H9 (cell line): ENCODE measurements at places on chromosomes 7 and 10. TPM values are rescaled to one million over a fixed set of nuclear protein-coding genes. Genes with fewer than 3 reads are reported as not detected.

The GIMAP2 gene
- not detected in 2 replicates for total RNA-seq

The FAM171A1 gene
- 34.6 and 37.4 TPM in 2 replicates for total RNA-seq

The FAM13C gene
- total RNA-seq, result 0.31 and 0.39 TPM in 2 replicates

The STEAP2 gene
- 6.6 and 6.7 TPM in 2 replicates for total RNA-seq

The PIK3CG gene
- total RNA-seq, result not detected in 2 replicates

The CDC14C gene
- not detected in 2 replicates for total RNA-seq

The SPAM1 gene
- not detected in 2 replicates for total RNA-seq

The ARF5 gene
- total RNA-seq, result 169 and 177 TPM in 2 replicates

The FOXI2 gene
- 0.29 and 0.42 TPM in 2 replicates for total RNA-seq

The HMX3 gene
- total RNA-seq, result 0.20 TPM in 1 of 2 replicates, not detected in the other

The ATP6V0A4 gene
- 0.79 and 0.90 TPM in 2 replicates for total RNA-seq

The LIPN gene
- total RNA-seq, result not detected in 2 replicates
